GM23338 (cell line): ENCODE measurements at places on chromosomes 5 and 9.

DNA sequence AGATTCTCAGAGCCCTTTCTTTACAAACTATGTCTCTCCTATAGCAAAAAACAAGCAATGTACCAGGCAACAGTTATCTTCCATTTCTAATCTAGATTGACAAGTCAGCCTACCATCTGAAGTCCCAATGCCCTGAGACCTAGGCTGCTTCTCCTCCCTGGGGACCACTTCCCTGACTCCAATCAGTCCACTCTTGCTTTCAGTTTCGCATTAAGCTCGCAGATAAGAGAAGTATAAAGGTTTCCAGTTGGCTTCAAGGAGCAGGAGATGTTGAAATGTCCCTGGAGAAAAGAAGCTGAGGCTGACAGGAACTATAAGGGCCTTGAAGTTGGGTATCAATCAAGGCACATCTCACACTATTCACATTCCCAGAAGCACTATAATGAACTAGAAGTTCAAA lies 32.3 kb downstream of the ERP44 start:
- no peak for DNase-seq

DNA sequence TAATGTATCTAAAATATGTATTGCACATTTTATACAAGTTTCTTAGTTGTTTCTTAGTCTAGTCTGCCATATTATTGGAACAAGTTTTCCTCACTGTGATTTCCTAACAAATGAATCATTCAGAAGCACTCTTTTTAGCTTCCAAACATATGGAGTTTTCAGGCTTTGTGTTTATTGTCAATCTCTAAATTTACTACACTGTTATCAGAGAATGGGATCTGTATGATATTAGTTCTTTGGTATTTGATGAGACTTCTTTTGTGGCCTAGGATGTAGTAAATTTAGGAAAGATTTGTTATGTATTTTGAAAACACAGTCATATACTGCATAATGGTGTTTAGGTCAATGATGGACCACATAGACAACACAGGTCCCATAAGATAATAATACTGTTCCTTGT lies 25.7 kb downstream of the SREK1IP1 start:
- DNase-seq: no peak

GRCh38 chr5:41418220-41419031 lies 92.0 kb downstream of the PLCXD3 start:
- peak; percentile 57 for DNase-seq

- DNase-seq: peak; percentile 62
Measured at GRCh38 chr5:95963650-95964410, 2.2 kb upstream of the ELL2 start.

DNA sequence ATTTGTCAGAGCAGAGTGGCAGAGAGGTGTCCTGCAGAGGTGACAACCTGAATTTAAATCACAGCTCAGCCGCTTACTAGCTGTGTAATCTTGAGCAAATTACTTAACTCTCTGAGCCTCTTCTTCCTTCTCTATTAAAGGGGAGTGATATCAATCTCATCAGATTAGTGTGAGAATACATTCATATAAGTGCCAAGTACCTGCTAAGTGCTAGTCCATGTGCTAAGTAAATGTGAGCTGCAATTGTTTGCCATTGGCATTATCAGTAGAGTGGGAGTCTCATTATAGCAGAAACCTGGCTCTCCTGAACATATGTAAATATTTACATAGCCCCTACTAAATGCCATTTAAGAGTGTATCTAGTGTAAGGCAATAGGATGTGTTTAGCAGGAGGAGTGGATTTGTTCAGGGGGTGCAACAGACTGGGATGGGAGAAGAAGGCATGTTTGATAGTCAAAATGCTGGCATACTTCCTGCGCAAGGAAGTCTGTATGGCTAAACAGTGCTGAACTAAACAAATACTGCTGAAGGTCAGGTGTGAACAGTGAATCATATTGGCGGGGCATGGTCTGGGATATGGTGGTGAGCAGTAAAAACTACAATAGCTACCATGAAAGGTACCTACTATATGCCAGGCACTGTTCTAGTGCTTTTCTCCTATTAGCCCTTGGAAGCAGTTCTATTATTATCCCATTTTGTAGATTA lies 74.5 kb downstream of the F2RL2 start:
- DNase-seq: no peak

DNA sequence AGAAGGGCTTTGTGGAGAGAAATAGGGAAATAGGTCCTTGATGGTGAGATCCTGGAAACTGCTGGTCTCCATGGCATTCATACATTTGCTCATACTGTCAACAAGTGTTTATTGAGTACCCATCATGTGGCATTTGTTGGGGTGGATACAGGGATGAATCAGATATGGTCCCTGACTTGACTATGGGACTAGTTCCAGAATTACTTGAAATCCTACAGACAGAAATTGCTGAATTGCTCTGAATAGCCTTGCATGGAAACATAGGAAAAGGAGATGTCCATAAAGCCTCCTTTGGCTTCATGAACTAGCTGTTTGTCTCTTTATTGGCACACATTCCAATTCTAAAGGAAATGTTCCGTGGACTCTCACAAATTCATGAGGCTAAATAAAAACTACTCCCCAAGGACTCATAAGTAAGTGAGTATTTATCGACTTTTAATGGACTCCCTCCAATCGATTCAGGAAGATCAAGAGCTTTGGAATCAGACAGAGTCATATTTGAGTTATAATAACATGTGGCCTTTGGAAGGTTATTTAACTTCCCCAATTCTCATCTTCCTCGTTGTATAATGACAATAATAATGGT lies 122.4 kb upstream of the C6 start:
- DNase-seq: no peak

GRCh38 chr5:52007230-52007858 lies 624.1 kb downstream of the ISL1 start:
- DNase-seq: peak; percentile 66

DNA sequence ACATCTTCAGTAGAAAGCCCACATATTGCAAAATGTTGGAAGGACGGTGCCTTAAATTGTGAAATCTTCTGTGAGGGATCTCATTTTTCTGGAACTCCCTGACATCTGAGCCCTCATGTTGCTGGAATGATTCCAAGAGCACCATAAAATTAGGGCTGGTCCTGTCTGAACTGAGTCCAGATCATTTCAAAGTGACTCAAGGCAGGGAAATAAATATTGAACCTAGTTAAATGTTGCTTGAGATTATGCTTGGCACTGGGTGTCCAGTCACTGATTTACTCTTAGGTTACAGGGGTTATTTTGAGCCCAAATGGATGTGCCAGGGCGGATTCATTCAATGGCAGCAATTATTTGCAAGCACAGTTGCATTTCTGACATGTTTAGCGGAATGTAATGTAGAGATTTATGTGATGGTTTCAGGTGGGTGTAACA lies 437.0 kb downstream of the PIK3R1 start:
- no peak for DNase-seq

DNA sequence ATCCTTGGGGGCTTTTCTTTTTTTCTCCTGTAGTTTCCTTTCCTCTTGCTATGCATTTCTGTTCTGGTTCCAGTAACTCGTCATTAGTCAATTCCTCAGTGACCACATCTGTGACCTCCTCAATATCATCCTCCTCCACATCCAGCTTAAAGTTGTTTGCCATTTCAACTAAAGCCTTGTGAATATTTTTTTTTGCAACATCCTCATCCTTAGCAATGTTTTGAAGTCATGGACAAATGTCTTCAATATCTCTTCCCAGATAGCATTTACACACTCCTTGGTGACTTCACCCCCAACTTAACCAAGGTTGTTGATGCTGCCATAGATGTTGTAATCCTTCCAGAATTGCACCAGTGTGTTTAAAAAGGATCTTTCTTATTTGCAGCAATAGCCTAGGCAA lies 14.7 kb upstream of the ADRB2 start:
- no peak for DNase-seq
